ENCODE measurements at places on chromosomes 7 and 10.

- DNase-seq, result no peak
These were observed 47.5 kb downstream of the KAT6B start for GRCh38 chr10:74873803-74874454.

DNA sequence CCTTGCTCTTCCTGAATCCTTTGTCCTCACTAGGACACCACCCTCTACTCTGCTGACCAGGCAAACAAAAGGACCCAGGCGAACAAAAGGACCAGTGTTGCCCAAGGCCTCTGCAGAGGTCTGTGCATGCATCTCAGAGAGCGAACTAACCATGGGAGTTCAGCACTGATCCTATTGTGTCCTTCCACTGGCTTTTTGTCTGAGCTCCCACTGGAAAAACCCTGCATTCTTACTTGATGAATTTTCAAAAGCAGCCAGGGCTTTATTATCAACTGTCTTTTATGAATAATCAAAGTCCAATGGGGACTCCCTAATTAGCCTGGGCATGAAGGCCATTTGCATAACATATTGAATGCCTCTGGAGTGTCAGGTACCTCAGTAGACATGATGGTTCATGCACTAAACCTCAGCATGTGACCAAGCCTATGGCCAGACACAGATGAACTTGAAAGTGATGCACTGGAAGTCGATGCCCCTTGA lies 140.6 kb downstream of the KCNMA1 start:
- DNase-seq, result no peak

GRCh38 chr7:156519070-156519469 lies 121.5 kb upstream of the RNF32 start:
- no peak for DNase-seq

DNA sequence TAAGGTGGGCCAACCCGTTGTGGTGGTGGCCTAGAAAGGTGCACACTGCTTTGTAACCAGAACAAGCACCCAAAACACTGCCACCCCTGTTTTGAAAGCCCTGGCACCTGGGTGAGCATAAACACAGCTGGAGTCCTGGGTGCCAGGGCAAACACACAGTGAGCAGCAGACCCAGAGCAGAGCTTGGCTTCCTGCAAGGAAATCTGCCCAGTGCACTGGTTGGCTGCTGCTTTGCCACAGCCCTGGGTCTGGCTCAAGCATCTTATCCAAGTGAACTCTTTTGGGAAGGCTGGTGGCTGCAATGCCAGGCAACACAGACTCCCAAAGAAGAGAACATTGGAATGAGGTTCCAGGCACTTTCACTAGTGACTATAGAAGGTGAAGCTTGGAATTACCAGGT lies 145.5 kb upstream of the PDE1C start:
- DNase-seq, result no peak

GRCh38 chr7:150715293-150715692 lies 1.1 kb upstream of the GIMAP1 start:
- DNase-seq, result no peak

GRCh38 chr7:155324012-155324917 lies 26.6 kb downstream of the INSIG1 start:
- DNase-seq, result no peak

GRCh38 chr10:126423732-126424491 lies 35.6 kb upstream of the ADAM12 start:
- no peak for DNase-seq

Data from activated T-cell treated with anti-CD3 and anti-CD28 coated beads for 24 hours (primary cell).